ENCODE measurements at places on chromosomes 1 and 21.

GRCh38 chr1:161157867-161158266 is 1.4 kb upstream of the USP21 start:
- DNase-seq = no peak

DNA sequence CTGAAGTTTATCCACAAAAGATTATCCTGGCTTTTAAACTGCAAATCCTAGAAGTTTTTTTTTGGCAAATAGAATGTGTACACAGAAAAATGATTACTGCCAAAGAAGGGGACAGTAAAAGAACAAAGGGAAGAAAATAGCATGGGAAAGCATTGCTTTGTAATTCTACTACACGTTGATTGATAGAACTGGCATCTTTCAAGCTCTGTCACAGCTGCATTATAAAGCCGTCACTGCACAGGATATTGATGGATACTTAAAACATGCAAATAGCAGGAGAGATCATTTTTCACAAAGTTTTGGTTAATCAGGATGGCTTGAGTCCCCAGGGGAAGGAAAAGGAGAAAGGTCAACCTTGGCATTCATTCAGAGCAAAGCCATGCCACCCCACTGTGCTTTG is 183.7 kb upstream of the RRP15 start:
- no peak for DNase-seq

DNA sequence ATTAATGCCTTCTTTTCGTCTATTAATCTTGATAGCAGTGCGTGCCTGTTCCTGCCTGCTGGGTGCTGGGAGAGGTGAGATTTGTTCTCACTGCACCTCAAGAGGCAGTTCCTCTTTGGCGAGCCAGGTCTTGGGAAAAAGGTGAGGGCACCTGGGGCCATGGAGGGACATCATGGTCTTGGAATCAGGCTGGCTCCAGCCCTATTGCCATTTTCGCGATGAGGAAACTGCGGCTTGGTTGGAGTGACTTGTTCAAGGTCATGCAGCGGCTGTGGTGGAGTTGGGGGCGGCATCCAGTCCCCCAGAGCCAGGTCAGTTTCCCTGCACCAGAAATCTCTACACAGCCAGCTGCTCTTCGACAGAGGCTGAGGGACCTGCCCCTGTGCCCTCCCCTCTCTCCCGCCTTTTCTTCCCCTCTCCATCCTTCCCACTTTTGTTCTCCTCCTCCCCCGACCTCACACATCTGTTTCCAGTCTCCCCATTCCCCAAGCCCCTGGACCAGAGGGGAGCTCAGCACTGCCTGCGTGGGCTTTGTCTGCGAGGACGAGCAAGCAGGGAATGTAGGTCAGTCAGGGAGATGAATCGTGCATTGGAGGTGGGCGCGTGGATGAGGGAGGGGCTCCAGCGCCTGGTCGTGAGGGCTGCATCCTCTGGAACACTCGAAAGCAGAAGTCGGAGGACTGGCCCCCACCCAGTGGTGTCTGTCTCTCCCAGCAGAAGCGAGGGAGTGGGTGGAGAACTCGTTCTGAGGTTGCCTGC is 135.1 kb downstream of the ACTL8 start:
- no peak for DNase-seq

GRCh38 chr1:161176468-161177111 is 717 bp downstream of the B4GALT3 start:
- no peak for DNase-seq

DNA sequence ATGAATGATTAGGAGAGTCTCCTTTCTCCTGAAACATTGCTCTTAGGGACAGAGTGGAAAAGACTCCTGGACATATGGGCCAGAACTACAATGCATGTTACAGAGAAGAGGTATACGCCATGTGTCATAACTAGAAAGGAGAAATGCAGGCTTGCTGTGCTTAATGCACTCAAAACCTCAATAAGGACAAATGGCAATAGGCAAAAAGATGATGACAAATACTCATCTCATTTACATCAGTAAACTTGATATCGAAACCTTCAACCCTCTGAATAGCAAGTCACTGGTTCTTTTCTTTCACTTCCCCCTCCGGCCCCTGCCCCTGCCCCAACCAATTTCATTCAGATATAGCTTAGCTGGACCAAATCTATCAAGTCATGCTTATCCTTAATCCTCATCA is 1.9 kb upstream of the GPR88 start:
- DNase-seq = no peak

- DNase-seq = no peak
These were observed 3.8 kb downstream of the DR1 start for GRCh38 chr1:93349231-93350135.

DNA sequence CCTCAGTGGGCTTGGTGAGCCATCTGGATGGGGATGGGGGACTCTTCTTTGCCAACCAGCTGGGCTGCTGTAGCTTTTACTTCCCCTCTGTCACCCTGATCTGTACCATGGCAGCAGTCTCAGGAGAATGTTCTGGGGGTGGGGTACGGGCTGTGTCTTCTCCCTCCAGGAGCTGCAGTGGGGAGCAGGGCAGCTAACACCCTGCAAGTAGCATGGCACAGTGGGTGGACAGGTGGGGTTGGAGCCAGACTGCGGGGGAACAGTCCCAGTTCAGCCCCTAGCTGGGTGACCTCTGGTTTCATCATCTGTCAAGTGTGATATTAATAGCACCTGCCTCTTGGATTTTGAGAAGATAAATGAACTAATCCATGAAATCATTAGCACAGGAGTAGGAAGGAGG is 3.1 kb downstream of the NFASC start:
- DNase-seq = no peak

DNA sequence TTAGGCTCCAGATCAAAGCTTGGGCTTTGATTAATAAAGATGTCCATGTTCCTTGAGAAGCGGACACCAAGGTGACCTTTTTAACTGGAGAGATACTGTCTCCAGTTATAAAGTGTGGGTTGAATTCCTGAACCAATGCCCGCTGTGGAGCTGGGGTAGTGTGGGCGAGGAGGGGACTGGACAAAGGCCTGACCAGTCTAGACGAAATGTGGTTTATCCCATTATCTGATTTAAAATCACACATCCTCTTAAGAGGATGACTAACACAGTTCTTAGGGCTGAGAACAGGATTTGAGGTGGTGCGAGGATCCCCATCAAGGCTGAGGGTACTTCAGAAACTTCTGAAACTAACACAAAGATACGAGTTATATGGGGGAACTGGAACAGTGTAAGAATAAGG is 84.5 kb upstream of the GCLM start:
- no peak for DNase-seq

GRCh38 chr1:39354572-39354971 is 136.9 kb upstream of the BMP8A start:
- no peak for DNase-seq

All from ELF-1 (cell line).